ENCODE measurements at places on chromosomes 5 and 9.

DNA sequence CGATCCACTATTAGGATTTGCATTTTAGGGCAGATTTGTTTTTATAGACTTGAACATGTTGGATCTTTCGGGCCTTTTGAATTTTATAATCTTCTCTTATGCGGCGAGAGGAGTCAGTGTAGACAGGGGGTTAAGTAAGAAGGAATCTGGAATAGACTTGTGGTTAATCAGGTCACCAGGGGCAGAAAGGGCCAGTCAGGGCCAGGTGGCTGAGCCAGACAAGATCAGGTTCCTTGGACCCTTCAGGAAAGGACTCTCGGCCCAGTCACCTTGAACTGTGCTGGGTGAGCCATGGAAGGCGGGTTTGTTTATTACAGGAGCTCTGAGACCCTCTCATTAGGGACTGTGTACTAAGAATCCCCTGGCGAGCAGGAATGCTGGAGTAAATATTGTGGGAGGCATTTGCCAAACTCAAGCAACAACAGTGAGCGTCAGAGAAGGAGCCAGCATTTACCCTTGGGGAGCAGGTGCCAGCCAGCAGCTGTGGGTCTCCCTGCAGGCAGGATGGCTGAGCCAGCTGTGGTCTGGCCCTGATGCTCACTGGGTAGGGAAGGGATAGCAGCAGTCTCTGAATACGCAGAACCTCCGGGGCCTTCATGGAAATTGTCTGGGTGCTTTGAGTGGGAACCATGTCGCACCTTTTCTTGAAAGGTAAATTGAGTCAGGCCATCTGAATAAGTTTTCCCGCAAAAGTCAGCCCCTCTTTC lies 79.2 kb downstream of the UBE2QL1 start:
- no peak for DNase-seq

GRCh38 chr5:1967736-1968135 lies 85.0 kb upstream of the IRX4 start:
- DNase-seq: no peak

GRCh38 chr9:71678999-71679398 lies 89.3 kb downstream of the CEMIP2 start:
- DNase-seq: no peak

DNA sequence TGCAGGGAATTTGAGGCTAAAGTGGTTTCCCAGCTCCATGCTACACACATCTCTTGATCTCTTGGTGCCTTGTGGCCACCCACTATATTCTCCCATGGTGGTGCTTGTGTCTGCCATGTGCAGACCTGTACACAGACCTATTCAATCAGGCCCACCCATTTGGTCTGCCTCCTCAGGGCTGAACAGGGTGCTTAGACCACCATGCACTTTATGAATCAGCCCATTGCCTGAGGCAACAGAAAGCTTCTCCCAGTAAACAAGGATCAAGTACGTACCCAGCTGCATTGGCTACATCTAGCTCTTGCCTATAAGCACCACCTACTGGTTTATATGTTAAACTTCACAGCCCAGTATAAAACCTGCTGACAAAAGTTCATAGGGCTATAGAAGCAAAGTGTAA lies 664.3 kb upstream of the EDIL3 start:
- no peak for DNase-seq

GRCh38 chr9:16597136-16597535 lies 273.3 kb downstream of the BNC2 start:
- no peak for DNase-seq

DNA sequence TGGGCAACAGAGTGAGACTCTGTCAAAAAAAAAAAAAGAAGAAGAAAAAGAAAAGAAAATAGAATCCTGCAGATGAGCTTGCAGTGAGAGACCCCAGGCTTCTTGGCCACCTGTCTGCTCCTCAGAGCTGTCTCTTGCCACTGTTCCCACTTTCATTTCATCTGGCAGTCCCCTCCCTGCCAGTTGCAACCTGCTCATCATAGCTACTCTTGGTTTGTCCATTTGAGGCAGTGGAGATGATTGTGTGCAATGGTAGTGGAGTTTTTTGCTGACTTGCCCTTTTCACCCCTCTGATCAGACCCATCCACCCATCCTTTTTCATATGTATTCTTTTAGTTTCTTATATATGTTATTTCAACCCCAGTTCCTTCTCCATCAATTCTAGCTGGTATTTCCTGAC lies 28.7 kb downstream of the ANKRD33B start:
- DNase-seq: peak; percentile 45

DNA sequence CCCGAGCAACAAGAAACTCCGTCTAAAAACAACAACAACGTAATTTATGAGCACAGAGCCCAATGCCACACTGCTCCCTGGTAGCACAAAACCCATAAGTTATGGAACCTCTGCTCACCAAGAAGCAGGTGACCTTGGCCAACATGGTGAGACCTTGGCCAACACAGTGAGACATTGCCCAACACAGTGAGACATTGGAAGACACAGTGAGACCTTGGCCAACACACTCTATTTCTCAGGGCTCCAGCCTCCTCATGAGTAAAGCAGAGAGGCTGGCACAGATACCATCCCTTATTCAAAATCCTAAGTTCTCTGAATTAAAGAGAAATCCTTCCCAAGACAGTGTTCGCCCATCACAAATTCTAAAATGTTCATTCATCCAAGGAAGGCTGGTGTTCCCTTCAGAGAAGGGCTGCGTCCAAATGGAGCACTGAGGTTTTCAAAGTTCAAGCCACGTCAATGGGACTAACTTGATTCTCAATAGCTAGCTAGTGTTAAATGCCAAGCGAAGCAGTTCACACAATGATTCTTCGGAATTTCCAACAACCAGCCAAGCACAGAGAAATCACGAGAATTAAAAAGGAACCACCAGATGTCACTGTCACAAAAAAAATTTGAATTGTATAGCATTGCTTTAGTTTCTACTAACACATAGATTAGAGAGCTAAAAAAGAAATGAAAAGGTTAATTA lies 29.5 kb downstream of the TTC39B start:
- no peak for DNase-seq

- no peak for DNase-seq
Observed at GRCh38 chr5:7873216-7873615, 4.3 kb downstream of the MTRR start.

GRCh38 chr9:128322404-128323211 lies at the start of the genes COQ4 and TRUB2:
COQ4 (plus strand) TSS chr9:128322839; CDS start chr9:128322859, 20 bp downstream.
TRUB2 (minus strand) TSS chr9:128322447; CDS start chr9:128322408, 39 bp downstream.
- DNase-seq: peak; percentile 95
